COLO829 (cell line): ENCODE measurements at places on chromosomes 11 and 22.
A peak's percentile ranks its signal among the peaks of the same experiment; 100 is the strongest.

DNA sequence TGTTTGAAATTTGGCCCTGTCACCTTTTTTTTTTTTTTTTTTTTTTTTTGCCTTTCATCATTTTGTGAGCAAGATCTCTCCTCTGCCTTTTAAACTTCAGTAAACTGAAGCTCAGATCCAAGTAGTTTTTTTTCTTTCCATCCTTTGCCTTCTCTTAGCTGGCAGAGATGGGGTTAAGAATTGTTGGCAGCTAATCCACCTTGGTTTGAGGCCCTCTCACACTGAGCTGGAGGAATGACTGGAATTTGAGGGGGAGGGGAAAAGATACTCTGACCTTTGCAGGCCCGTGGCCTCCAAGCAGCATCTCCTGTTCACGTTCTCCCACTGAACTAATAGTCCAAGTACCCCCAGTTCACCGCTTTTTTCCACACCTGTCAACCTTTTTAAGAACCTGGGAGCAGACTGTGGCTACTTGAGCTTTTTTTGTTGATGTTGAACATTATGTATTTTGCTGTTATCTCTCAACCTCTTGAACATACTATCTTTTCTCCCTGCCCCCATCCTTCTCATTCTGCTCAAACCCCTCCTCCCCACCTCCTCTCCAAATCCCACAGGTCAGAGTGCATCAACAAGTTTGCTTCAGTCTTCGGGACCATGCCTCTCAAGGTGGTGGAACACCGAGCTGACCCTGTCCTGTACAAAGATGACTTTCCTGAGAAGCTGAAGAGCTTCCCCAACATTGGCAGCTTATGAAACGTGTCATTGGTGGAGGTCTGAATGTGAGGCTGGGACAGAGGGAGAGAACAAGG lies 66.2 kb downstream of the ALX4 start:
- peak; percentile 24 for DNase-seq

GRCh38 chr22:35834061-35834460 lies 116.4 kb downstream of the APOL5 start:
- DNase-seq: no peak

- no peak for DNase-seq
These were observed 60.6 kb downstream of the PTPRJ start for GRCh38 chr11:48040830-48041444.

DNA sequence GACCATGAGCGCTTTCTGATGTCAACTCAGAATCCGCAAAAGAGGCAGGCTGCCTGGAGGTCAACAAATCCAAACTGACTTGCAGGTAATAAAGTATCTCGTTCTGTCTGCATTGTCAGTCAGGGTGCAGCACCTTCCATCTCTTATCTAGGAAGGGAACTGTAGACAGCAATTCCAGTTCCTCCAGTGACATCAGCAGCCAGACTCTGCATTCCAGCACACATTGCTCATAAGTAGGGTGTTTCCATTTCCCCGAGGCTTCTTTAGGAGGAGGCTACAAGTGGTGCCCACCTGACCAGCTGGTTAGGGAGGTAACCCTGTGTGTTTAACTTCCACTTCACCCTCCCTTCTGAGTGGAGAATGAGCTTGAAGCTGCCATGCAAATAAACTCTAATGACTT lies 53.3 kb downstream of the NTM start:
- DNase-seq: no peak

DNA sequence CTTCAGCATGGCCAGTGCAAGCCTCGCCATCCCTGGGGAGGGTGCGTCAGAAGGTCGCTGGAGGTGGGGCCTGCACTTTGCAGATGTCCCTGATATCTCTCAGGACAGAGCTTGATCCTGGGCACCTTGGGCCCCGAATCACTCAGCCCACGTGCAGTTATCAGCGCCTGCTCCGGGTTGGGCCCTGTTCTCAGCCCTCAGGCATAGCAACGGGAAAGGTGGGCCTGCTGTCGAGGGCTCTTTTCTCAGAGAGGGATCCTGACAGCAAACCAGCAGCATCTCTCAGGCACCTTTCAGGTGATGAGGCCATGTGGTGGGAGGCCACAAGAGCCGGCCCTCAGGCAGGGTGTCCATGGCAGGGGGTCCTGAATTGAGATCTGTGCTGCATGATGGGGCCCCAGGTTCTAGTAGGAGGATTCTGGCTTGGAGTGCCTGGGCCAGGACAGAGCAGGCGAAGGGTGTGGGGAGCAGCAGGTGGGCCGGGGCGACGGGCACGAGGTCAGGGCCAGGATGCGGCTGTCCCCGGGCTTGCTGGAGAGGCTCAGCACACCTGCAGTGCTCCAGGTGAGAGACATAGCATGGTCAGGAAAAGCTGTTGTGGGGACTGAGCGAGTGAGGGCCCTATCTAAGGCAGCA lies 280.5 kb downstream of the TBC1D22A start:
- no peak for DNase-seq

- peak; percentile 61 for DNase-seq
These were observed 865.3 kb downstream of the TBC1D22A start for GRCh38 chr22:47627556-47628253.

- no peak for DNase-seq
These were observed 904.5 kb upstream of the API5 start for GRCh38 chr11:42407341-42407740.

GRCh38 chr11:71282581-71283351 lies 30.4 kb upstream of the SHANK2 start:
- DNase-seq: peak; percentile 42

DNA sequence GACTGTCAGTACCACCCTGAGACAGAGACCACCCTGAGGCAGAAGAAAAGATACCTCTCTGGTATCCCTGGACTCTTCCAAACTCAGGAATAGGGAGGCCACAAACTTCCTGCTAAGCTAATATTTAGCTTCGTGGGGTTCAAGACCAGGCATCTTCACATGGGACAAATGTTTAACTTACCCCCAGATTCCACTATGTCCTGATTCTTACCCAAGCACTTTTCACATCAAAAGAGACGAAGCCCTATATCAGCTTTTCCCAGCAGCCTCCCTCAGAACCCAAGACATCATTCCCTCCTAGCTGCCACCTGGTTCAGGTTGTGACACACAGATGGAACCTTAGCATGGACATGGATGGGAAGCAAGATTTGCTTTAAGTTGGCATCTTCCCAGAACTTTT lies 32.1 kb downstream of the SMC1B start:
- no peak for DNase-seq

DNA sequence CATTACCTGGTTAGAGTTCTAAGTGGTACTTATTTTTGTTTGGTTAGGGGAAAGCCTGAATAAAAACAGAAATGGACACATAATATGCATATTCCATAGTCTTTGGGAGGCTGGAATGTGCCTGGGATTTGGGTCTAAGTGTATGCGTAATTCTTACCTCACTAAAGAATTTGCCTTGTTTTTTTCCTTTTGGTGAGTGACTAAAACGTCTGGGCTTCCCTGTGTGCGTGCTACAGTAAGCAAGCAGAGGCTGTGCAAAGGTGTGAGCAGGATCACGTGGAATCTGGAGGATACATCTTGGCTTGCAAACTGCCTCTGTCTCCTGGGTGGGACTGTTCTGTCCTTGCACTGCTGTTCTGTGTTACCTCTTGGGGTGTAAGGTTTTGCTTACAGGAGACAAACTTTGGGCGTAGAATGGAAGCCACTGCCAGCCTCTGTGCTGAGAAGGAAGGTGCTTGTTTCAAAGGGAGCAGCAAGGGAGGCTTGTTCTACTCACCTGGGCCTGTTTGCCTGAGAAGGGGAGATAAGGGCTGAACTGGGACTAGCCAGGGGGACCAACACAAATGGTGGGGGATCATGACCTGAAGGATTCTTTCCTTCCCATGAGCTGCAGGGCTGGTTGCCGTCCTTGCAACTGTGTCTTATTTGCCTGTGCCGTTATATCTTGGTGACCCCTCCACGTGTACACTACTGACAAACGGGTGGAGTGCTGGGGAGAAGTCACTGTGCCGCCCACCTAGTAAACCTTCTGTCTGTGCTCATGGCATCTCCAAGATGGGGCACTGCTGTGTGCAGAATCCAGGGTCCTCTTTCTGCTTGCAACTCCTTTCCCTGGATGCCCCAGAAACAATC lies 4.5 kb downstream of the NEAT1 start:
- no peak for DNase-seq

- DNase-seq: peak; percentile 54
These were observed 19.9 kb downstream of the PACSIN2 start for GRCh38 chr22:42994917-42995562.

GRCh38 chr11:106329273-106330018 lies 252.0 kb downstream of the AASDHPPT start:
- DNase-seq: no peak

DNA sequence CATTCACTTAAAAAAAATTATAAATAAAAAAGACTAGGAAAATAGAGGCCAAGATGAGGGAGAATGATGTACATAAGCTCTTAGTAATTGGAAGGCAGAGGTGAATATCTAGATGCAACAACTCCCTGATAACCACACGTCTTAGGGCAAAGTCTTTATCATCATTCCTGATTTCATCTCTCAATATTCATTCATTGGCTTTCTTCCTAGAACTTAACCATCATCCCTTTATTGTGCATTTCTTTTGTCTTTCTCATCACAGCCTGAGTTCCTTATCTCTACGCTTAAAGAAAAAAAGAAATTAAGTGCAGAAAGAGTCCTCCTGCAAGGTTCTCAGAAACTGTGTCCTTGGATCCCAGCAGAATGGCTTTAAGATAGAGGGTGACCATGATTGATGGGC lies 23.2 kb upstream of the FLI1 start:
- DNase-seq: no peak

DNA sequence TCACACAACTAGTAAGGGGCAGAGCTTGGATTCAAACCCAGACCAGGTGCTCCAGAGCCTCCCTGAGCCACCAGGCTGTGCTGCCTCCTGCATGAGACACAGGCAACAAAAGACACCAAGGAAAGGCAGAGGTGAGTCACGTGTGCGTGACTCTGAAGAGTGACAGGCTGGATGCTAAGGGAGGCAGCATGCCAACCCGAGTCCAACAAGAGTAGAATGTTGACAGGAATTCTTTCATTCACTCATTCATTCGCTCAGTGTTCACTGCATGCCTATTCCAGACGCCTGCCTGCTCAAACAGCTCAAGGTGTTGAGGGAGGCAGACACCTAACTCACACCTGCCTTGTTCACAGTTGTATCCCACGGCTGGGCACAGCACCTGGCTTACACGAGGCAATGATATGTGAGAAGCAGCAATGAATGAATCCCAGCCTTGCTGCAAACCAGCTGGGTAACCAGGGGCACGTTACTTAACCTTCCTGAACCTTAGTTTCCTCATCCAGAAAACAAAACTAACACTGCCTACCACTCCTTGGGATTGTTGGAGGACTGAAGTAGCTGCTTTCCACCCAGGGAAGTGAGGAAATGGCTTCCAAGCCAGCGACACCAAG lies 73.8 kb upstream of the ARFGAP3 start:
- DNase-seq: no peak

DNA sequence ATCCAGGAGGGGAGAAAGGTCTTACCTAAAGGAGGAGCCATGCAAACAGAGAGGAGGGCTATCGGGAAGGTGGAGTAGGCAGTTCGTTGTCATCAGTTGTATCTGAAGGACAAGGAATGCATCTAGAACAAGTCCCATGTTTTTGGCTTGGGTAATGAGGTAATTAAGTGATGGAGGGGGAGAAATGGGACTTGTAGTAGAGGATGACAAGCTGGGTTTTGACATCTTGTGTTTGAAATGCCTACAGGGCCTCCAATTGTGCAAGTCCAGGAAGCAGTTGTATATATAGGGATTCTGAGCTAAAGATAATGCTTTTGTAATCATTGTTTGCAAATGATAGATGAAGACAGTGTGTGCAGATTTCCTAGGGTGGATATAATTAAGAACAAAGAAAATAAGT lies 622.8 kb downstream of the NTM start:
- no peak for DNase-seq

DNA sequence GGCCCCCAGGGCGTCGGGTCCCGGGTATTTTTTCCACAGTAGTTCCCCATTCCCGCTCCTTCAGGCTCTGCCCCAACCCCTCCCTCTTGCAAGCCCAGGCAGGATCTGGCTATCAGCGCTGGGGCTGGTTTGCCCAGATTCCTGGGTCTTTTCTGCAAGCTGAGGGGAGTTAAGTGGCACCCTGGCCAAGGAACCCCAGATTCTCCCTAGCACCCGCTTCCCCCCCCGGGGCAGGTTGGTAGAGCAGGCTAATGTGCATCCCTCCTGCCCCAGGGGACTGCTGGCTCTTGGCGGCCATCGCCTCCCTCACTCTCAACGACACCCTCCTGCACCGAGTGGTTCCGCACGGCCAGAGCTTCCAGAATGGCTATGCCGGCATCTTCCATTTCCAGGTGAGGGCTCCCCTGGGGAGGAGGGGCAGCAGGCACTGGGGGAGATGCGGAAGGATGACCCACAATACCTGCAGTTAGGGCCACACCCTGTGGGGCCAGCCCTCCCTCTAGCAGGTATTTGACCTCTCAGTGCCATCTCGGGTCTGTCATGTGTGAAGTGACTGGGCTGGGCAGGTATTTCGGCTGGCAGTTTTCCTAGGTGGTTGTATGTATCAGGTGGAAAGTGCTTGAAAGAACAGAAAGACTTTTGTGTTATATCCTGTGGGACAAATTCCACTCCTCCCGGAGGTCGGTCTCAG lies 1.6 kb downstream of the CAPN1 start:
- DNase-seq: no peak

GRCh38 chr11:77647654-77648305 lies 10.2 kb upstream of the CLNS1A start:
- no peak for DNase-seq

DNA sequence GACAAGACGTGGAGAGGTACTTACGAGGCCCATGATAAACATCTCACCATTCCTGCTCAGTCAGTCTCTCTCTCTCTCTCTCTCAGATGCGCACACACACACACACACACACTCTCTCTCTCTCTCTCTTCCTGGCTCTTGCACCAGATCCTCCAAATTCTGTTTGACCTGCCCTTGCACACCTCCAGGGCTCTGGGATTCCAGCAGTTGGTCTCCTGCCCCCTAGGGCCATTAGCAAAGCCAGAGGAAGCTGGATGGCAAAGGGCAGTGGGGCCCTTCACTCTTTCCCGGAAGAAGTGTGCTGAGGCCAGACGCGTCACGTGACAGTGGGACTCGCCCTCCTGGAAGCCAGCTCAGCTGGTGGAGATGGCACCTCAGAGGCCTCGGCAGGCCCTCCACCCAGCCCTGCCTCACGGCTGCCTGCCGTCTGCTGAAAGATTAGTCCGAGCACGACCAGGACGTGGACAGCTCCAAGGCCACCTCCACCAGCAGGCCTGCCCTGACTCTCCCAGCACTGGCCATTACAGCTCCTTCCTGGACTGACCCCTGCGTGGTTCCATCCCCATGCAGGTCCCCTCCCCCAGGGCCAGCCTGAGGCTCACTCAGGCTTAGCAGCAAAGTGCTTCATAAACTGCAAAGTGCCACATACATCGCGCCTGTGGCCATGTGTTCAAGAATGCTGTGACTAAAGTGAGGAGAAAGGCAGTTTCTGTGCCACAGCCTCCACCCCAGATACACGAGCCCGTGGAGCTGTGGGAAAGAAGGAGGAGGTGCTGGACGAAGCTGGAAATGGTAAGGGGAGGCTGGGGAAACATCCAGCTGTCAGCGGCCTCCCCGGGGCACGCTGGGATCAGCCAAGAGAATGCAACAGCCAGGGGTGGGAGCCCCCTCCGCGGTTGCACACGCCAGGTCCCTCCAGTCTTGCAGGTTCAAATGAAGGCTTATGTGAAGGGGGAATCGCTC lies 3.7 kb downstream of the PDGFB start:
- DNase-seq: no peak

GRCh38 chr11:70713086-70713835 lies 314.9 kb downstream of the CTTN start:
- no peak for DNase-seq

GRCh38 chr11:100220801-100221200 lies 466.3 kb upstream of the ARHGAP42 start:
- no peak for DNase-seq

GRCh38 chr11:73204711-73205121 lies 13.4 kb upstream of the P2RY2 start:
- DNase-seq: no peak

- no peak for DNase-seq
These were observed 106.0 kb upstream of the LMO1 start for GRCh38 chr11:8369592-8370205.
